SK-N-MC (cell line): ENCODE measurements at places on chromosomes 12 and 14.
A peak's percentile ranks its signal among the peaks of the same experiment; 100 is the strongest.

- no peak for DNase-seq
Observed at GRCh38 chr14:58574623-58575022, 63.1 kb upstream of the DACT1 start.

DNA sequence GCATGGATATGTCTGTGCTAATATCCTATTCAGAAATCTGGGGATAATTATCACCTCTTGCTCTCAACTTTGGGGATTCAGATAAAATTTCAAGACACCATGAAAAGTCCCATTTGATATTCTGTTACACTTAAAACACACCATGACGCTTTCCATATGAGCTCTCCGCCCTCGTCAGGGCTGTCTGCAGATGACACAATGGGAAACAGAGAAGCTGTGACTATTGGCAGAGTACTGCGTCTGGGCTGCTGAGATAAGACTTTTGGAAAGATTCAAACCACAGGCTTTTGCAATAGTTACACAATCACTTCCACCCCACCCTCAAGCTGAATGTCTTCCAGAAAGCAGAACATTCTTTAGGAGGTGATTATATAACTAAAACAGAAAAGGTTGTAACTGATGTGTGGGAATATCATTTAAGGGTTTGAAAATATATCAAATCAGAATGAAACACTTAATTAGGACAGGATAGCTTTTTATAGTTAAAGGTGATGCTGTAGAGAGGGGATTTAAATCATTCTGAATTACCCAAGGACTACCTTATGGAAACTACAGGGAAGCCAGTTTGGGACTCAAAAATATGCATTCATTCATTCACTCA is 75.3 kb upstream of the TMPO start:
- DNase-seq: peak; percentile 99

DNA sequence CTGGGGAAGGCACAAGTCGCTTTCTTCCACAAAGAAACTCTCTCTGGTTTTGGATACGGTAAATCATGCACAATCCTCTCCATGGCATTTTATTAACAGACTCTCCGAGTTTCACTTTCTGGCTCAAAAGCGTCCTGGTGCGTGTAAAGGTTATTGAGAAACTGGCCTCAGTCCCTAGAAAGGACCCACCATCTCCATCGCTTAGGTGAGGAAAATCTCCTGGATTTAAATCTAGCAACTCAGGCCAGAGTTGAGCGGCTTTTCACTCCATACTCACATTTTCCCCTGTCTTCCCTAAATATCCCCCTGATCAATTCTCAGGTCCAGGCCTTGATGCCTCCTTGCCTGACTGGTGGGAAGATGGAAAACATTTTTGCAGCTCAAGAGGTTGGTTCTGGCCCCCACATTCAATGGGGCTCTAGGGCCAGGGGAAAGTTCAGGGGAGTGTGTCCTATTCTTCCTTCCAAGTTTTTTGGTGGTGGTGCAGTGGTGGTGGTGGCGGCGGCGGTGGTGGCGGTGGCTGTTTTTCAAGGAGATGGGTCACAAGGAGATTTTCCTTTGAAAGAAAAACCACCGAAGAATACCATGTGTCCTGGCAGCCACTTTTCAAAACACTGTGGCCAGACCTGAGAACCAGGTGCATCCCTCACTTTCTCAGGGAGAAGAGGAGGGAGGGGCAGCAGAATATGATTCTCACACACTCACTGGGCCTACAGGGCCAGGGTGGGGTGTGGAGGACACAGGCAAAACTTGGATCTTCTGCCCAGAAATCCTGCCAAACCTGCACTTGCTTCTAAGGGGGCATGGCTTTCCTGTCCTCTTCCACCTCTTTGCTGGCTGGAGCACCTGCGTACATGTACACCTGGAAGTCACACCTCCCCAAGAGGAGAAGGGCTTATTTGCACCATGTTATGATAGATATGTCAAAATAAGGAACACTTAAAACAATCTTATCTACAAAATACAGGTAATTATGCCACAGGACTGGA is 46.7 kb upstream of the PNMA1 start:
- DNase-seq: no peak

DNA sequence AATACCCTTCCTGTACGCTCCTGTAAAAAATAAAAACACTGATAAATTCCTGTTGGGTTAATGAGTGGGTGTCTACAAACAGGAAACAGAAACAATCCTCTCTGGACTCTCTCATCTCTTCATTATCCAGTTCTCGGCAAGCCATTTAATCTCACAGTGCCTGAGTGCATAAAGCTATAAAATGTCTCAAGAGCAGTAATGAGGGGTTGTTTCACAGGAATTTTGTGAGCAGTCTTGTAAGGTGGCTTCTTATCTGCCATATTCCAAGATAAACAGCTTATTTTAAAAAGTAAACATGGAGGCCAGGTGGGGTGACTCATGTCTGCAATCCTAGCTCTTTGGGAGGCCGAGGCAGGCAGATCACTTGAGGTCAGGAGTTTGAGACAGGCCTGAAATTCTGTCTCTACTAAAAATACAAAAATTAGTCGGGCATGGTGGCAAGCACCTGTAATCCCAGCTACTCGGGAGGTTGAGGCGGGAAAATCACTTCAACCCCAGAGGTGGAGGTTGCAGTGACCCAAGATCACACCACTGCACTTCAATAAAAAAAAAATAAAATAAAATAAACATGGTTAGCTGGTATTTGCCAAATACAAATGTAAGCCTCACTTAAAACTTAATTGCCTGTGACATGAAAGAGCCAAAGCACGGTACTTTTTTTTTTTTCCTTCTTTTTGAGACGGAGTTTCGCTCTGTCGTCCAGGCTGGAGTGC is 54.0 kb downstream of the CLIP1 start:
- DNase-seq: peak; percentile 34

- DNase-seq: no peak
Observed at GRCh38 chr12:68428724-68429501, 96.8 kb upstream of the MDM1 start.

GRCh38 chr12:106223485-106224354 is 24.1 kb downstream of the CKAP4 start:
- DNase-seq: no peak

DNA sequence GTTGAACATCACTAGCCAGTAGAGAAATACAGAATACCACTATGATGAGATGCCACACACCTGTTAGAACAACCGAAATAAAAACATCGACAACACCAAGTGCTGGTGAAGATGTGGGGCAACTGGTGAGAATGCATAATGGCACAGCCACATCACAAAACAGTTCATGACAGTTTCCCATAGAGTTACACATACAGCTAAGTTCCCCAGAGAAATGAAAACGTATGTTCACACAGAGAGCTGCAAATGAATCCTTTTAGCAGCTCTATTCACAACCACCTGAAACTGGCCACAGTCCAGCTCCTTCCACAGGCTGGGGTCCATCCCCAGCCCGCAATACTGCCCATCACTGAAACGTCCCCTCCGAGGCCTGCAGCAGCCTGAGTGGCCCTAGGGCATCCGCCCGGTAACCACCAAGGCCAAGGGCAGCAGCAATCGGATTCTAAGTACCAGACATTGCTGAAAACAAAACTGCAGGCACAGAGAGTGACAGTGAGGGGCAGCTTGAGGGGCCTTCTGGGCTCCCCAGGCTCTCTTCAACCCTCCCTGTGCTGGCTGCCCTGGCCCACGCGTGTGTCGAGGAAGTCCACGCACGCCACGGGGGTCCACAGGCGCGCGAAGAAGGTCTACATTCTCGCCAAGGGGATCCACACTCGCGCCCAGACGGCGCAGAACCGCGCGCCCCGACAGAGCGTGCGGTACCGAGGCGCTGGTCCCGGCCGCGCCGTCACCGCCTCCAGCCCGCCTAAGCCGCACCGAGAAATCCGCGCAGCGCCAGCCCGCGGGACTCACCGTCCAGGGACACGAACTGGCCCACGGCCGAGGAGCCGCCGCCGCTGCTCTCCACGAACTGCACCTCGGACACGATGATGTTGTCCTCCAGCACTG is 903 bp downstream of the BRF1 start:
- DNase-seq: no peak

GRCh38 chr14:71133296-71133695 is 226.0 kb downstream of the PCNX1 start:
- no peak for DNase-seq

DNA sequence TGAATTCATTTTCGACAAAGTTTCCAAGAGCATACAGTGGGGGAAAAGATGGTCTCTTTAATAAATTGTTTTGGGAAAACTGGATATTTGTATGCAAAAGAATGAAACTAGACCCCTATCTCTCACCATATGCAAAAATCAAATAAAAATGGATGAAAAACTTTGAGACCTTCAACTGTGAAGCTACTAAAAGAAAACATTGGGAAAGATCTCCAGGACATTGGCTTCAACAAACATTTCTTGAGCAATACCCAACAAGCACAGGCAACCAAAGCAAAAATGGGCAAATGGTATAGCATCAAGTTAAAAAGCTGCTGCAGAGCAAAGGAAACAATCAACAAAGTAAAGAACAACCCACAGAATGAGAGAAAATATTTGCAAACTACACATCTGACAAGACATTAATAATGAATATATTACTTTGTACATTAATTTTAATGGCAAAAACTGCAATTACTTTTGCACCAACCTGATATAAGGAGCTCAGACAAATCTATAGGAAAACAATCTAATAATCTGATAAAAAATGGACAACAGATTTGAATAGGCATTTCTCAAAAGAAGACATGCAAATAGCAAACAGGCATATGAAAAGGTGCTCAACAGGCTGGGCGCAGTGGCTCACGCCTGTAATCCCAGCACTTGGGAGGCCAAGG is 50.7 kb downstream of the NUBPL start:
- DNase-seq: no peak

DNA sequence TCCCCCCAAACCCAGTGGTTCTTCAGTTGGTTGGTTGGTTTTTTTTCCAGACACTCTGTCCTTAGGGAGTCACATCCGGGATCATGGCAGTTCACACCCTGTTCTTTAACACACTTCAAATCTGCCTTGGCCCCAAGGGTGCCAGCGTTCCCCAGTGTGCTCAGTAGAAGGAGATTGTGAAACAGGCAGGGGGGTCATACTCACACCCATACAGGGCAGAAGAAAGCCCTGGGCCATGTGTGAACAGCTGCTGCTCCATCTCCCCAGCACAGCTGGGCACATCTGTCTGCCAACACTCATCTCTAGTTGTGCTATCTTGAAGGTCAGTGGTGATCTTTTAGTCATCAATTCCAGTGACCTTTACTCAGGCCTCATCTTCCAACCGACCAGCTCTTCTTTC is 64.4 kb upstream of the FUT8 start:
- no peak for DNase-seq

DNA sequence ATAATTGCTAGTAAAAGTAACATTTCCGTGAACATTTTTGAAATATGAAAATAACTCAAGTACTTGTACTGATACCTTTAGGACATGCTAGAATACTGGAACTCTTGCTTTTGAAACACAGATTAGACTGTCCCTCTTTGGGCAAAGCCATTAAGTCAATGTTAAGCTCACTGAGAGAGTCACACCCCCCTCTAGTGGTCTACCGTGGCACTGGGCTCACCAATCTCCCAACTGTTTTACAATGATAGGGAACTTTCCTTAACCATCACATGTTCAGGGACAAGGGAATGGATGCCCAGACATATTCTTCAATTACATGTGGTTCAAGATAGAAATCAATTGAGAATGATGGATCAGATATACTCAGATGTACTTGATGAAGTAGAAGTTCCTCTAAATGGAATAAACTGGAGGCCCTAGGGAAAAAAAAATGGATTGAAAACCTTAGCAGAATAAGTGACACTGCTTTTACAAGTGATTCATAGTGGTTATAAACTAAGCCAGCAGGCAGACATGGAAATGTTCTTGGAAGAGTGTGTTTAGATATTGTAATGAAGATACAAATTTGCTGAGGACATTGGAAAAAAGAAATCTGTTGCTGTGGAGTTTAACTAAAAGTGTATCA is 17.8 kb downstream of the NANOG start:
- peak; percentile 62 for DNase-seq
